ENCODE measurements at places on chromosomes 4 and X.

- DNase-seq: no peak
These were observed 21.8 kb downstream of the SPANXC start for GRCh38 chrX:141220342-141221008.

GRCh38 chr4:93648258-93648657 is 180.3 kb upstream of the ATOH1 start:
- DNase-seq: no peak

GRCh38 chrX:152942077-152942442 is 44.2 kb downstream of the ZNF185 start:
- DNase-seq: no peak

GRCh38 chr4:62526671-62527070 is 1326.5 kb downstream of the ADGRL3 start:
- no peak for DNase-seq

DNA sequence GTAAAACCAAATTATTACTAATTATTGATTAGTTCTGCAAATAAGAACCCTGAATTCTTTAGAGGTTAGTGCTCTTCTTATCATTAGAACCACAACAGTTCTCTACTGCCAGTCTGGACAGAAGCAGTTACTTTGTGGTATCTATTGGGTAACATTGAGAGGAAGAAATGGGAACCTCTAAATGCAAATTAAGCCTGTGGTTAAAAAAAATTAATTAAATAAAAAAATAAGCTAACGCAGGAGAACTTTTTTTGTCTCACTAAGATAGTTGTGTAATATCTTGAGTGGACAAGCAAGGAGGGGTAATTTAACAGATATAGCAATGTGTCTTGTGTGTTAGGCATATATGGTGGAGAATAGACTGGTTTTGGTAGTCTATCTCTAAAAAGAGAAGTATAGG is 32.9 kb upstream of the TET2 start:
- DNase-seq: no peak

DNA sequence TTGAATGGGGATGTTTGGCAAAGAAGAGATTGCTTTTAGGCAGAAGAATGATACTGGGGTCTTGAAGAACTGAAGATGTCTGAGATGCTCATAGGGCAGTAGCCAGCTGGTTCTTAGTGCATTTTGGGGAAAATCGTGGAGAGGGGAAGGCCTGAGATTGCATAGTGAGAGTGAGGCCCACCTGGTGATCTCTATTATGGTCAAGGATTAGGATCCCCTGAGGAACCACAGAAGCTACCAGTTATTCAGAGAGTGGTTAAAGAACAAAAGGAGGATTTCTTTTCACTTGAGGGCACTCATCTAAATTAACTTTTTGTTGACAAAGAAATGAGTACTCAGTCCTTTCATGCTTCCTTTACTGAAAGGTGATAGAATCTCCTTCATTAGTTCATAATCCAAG is 271.3 kb upstream of the HAND2 start:
- DNase-seq: no peak

- no peak for DNase-seq
These were observed 113.4 kb upstream of the HPGD start for GRCh38 chr4:174635732-174636131.

- DNase-seq: no peak
These were observed 48.2 kb downstream of the STK26 start for GRCh38 chrX:132071254-132071653.

DNA sequence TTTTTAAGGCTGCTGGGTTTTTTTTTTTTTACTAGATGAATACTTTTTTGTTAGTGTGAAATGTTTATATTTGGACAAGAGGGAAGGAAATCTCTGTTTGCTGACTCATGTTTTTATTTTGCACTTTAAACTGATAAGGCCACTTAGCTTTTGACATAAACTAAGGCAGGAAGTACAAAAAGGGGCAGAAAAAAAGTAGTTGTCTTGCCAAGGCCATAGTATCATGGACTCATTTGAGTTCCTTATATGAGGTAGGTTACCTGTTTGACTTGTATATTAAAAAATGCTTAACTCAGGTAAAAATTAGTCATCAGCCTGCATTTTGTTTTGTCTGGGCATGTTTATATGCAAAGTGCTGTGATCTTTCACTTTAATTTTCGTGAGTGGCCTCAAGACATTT is 26.0 kb downstream of the SMAD1 start:
- DNase-seq: no peak

GRCh38 chrX:150903110-150903508 is 4.6 kb upstream of the CD99L2 start:
- no peak for DNase-seq

GRCh38 chrX:129781680-129782495 is 2.1 kb downstream of the SASH3 start:
- DNase-seq: no peak

DNA sequence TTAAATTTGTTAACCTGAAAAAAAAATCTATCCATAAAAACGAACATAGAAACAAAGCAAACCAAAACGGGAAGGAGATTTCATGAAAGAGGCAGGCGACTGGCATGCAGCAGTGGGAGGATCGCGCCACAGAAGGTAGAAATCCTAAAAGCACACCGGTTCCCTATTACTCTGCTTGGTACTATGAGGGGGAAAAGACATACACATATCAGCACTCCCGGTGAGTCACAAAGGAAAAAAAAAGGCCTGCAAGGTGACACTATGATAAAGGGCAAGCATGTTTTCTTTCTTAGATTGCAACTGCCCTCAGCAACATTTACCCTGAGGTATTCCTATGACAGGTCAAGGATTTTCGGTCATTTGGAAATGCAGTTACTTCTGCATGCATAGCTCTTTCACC is 60.6 kb upstream of the NAP1L5 start:
- no peak for DNase-seq

DNA sequence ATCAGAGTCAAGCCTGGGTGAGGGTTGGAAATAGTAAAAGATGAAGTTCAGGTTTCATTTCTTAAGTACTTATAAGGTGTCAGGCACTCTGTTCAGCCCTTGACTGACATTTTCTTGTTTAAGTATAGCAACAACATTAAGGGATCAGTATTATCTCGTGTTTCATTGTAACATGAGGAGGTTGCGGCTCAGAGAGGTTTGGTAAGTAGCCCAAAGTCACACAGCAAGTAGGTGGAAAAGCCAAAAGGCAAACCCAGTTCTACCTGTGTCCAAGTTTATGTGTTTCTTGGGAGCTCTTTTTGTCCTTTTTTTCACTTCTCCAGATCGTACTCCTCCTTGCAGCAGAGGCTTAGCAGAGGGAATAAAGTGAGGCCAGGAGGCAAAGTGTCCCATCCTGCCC is 337.5 kb upstream of the KLF3 start:
- DNase-seq: no peak

DNA sequence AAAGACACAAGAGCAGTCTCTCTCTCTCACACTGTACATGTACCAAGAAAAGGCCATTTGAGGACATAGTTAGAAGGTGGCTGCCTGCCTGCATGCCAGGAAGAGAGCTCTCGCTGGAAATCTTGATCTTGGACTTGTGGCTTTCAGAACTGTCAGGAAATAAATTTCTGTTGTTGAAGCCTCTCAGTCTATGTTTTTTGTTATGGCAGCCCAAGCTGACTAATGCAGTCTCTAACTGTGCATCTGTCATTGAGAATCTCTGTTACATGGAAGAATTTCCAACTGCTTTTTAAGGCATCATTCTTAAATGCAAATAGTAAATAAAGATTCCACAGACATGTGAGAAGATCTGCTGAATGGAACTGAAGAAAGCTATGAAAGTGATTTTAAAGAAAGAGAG is 198.3 kb downstream of the PCDH10 start:
- DNase-seq: no peak

GRCh38 chr4:7638984-7639789 is 204.5 kb upstream of the PSAPL1 start:
- no peak for DNase-seq

- no peak for DNase-seq
These were observed 18.5 kb downstream of the TMEM164 start for GRCh38 chrX:110021258-110022022.

DNA sequence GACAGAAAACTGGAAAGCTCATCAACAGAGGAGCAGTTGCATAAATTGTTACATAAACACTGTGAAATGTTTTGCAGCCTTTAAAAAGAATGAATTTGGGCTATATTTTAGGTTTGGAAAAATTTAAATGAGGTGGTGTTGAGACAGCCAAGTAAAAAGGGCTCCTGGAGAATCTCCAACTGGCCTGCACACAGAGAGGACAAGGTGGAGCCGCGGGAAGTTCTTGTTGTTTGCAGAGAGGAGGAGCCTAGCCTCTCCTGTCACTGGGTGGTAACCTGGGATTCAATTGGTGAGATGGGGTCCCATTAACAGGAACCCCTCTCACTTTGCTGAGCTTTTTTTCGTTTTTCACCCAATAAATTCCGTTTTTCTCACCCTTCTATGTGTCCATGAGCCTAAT is 13.4 kb downstream of the GIMD1 start:
- no peak for DNase-seq

- DNase-seq: no peak
These were observed 147.7 kb downstream of the CPEB2 start for GRCh38 chr4:15149839-15150592.

All from stimulated activated CD8-positive, alpha-beta memory T cell treated with anti-CD3 and anti-CD28 coated beads, Interleukin-4, amount 100 ng/mL, for 4 hours (primary cell).